ENCODE measurements at places on chromosomes 2 and 18.

- no peak for DNase-seq
These were observed 394.4 kb downstream of the SOCS6 start for GRCh38 chr18:70683263-70683662.

GRCh38 chr2:31580321-31581117 is at the start of gene SRD5A2:
Gene SRD5A2, minus strand, starts transcription at chr2:31580938. Its CDS starts 38 bp downstream, at chr2:31580900.
- DNase-seq, result no peak

DNA sequence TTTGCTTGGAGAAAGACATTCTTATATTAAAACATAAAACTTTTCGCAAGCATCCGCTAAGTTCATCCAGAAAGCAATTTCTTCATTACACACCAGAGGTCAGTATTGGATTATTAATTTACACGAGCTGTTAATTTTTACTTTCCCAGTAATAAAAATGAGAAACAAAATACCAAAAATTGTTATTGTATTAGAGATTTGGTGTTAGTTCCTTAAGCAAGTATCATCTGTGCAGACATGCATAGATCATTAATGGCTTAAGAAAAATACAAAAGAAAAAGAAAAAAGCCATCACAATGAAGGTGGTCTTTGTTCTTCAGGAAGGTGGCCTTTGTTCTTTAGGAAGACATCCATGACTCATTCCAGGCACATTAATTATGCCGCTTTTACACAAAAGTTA is 53.6 kb upstream of the HNMT start:
- DNase-seq, result no peak

DNA sequence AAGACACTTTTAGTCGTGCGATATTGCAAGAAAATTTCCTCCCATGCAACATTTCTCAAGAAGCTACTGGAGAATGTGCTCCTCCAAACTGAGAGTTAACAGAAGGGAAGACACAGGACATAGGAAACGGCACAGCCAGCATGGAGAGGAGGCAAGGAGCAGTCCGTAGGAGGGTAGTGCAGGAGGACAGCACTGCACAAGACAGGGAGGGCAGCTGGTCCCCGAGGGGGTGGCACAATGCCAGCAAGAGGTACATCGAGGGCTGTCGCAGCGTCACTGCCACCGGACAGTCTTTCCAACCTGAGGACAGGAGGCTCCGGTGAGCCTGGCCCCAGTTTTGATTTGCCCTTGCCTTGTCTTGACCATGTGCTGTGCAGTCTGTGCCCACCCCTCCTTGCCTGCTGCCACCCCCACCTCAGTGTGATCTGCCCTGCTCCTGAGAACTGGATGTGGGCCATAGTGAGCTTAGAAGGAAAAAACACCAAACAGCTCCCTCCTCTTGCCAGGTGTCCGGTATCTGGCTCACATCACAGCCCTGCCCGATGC is 81.6 kb upstream of the LAPTM4A start:
- DNase-seq, result no peak

- DNase-seq, result no peak
These were observed 34.7 kb downstream of the FAM228A start for GRCh38 chr2:24209389-24210105.

GRCh38 chr2:117686699-117687098 is 127.8 kb upstream of the DDX18 start:
- no peak for DNase-seq

DNA sequence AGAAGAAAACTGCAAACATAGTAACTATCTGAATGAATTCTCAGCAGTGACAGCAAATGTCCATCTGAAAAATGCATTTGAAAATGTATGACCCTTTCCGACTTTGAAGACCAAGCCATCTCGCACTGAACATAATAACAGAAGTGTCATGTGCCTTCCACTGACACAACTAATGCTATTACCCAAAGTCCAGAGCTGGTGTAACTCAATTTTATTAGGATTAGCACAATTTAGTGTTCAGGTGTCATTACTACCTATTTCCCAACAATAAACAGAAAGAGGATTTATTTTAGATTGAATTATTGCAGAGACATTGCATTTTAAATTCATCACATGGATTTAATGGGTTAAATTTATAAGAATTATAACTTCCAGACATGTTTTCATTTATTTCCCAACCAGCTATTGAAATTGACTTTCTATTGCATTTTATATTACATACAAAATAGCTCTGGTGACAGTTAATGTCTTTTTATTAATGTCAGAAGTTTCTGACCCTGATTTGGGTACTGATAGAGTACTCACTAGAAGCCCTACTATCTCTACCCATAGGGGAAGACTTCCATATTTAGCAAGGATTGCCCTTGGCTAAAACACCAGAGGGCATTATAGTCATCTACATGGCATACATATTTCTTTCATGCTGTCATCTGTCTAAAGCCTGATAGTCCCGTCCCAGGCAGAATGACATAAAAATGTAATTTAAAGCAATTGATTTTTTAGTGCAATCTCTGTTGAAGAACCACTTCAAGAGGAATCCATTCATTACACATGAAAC is 7.0 kb upstream of the STK39 start:
- no peak for DNase-seq

- no peak for DNase-seq
These were observed 871.8 kb downstream of the SLC4A3 start for GRCh38 chr2:220499225-220499624.

GRCh38 chr2:9240745-9241144 is 34.1 kb downstream of the ASAP2 start:
- no peak for DNase-seq

- no peak for DNase-seq
These were observed 116.3 kb downstream of the GALNT1 start for GRCh38 chr18:35697869-35698268.

GRCh38 chr2:58708565-58708964 is 467.4 kb upstream of the FANCL start:
- no peak for DNase-seq

- no peak for DNase-seq
These were observed 224.1 kb downstream of the MTX2 start for GRCh38 chr2:176493226-176493825.

- no peak for DNase-seq
These were observed 103.7 kb downstream of the RBMS1 start for GRCh38 chr2:160389875-160390274.

GRCh38 chr2:12075603-12076002 is 329.2 kb downstream of the LPIN1 start:
- no peak for DNase-seq

- no peak for DNase-seq
These were observed 687.9 kb downstream of the CCDC85A start for GRCh38 chr2:56871644-56872043.

DNA sequence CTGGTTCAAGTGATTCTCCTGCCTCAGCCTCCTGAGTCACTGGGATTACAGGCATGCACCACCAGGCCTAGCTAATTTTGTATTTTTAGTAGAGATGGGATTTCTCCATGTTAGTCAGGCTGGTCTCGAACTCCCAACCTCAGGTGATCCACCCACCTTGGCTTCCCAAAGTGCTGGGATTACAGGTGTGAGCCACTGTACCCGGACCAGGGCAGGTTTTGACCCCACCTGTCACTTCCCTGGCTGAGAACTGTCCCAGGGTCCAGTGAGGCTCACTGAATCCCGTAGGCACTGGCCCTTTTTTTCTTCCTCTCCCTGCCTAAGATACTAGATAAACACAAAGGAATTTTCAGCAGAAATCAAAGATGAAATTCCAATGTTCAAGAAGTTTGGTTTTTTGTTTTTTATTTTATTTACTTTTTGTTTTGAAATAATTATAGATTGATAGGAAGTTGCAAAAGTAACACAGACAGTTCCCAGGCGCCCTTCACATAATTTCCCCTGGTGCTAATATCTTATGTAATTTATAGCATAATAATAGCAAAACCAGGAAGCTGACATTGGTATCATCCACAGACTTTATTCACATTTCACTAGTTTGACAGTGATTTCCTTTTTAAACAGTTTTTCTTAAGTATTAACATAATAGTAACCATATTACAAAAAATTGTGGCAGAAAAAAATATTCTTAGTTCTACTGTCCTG is 52.4 kb upstream of the B3GNT7 start:
- no peak for DNase-seq

DNA sequence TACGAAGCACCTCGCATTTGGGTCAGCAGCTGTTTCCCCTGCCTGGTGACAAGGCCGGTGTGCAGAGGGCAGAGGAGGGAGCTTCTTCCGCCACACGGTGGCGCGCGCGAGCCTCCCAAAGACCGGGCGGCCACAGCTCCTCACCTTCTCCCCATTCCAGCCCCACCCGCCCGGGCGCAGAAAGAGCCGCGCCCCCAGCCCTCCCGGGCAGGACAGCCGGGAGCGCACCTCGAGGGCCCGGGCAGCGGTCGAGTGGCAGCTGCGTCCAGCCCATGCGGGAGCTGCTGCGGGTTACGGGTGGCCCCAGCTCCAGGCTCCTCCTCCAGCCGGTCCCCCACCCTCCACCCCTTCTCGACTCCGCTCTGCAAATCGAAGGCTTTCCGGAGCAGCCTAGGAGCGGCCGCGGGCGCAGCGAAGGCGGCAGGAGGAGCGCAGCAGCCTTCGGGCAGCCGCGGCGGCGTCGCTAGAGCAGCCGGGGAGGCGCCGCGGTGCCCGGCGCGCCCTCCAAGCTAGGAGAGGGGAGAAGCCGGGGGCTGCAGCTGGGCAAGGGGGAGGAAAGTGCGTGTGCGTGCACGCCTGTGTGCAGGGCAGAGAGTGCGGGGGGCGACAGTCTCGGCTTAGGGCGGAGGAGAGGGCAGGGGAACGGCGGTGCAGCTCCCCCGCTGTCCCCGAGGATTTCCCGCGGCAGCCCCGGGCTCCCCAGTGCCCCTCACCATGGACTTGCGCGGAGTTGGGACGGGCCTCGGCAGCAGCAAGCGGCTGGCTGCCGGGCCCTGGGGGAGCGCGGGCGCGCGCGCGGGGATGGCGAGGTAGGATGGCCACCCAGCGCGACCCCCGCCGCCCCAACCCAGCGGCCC is at the start of gene CCDC85A:
CCDC85A (plus strand) TSS at position 348 of the 857 bp plus-strand sequence. CDS start 635 bp downstream, outside the sequence.
- DNase-seq, result peak; percentile 34

DNA sequence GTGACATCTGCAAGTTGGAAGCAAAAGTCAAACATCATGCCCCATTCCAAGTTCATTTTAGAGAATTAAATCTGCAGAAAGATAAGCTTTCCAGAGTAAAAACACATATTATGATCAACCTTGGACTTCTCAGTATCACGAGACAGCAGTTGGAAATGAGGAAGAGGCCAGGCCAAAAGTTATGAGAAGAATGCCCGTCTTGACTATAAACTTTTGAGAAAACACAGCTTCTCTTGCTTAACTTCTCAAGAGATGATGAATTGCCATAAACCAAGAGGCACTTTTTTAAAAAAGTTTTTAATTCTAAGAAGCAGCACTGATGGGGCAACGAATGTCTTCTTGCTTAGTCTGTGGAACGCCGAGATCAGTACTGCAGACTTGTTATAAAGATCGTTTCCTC is 52.6 kb upstream of the NFU1 start:
- no peak for DNase-seq

- no peak for DNase-seq
These were observed 26.4 kb upstream of the MRPL19 start for GRCh38 chr2:75619956-75620740.

DNA sequence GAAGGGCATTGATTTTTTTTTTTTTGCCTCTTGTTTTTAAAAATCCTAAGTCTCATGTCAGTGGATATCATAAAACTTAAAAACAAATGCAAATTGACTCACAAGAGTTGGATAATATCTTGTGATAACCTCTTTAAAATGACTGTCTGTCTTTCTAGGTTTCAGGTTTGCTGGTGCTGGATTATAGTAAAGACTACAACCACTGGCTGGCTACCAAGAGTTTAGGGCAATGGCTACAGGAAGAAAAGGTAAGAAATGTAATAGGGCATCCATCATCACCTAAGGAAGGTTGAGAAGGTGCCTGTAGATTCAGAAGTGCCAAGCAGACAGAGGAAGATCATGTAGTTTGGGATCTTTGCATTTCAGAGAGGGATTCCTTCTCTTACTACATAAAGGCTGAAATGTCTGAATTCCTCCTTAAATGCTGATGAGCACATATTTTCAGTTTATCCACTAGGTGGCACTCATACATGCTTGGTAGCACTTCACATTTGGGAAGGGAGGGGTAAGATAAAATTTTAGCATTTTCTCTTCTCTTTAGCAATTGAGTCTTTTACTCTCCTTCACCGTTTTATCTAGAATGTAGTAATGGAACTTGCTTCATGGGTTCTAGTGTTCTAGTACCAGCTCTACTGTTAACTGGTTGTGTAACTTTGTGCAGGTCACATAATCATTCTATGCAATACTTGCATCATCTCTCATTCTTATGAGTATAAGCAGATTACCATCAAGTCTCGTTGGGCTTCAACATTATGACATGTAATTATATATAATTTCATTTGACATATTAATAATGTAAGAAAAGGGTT is 21.1 kb downstream of the CPS1 start:
- DNase-seq, result no peak

- DNase-seq, result no peak
These were observed 10.9 kb upstream of the PEX13 start for GRCh38 chr2:61006486-61007105.

DNA sequence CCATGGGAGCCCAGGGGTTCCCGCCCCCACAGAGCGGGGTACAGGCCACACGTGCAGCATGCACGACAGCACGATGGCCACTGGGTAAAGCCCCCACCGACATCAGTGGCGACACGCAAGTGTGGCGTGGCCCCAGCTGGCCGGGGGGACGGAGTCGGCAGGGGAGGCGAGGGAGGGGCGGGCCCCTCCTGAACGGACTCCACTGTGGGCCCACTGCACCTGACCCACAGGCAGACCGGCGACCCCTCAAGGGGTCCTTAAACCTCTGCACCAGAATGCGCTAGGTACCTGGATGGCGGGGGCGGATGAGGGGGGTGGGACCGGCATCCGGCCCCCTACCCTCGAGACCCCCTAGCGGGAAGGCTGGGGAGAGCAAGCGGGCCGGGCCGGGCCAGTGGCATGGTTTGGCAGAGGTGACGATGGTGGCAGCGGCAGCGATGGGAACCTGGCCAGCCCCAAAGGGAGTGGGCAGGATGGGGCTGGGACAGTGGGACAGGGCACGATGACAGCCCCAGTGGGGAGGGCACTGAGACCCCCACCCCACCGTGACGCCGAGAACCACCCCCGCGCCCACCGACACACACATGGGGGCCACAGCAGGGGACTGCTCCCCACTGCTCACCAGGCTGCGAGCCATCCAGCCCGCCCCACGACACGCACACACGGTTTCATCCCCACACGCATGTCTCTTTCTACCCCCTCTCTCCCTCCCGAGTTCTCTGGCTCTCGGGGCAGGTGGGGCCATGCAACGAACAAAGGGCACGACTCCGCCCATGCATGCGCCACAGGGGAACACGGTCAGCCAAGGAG is 91.9 kb upstream of the ANKRD30BL start:
- DNase-seq, result no peak

DNA sequence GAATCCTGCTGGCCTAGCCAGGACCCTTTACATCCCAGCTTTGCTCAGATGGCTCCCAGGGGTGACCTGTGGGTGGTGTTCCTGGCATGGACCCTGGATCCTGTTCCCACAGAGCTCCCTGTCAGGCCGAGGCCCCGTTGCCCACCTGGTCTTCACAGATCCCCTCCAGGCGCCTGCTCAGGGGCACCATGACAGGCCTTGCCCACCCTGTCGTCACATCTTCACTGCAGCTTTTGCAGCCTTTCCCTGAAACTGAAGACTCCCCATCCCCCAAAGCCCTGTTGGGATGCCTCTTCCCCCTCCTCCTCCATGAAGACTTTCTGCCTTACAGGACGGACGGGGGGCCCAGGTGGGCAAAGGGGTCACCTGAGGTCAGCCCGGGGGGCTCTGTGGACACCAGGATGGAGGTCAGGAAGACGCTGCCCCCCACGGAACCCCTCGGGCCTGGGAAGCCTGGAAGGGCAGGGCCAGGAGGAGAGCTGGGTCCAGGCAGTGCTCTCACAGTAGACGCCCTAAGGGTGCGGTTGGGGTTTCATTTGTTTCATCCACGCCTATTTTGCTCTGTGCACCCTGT is 13.0 kb upstream of the KIF1A start:
- DNase-seq, result no peak

GRCh38 chr2:180978903-180979748 is 1.3 kb upstream of the UBE2E3 start:
- no peak for DNase-seq

- DNase-seq, result no peak
These were observed 2.0 kb upstream of the MRPL53 start for GRCh38 chr2:74474481-74474880.
